ENCODE measurements at places on chromosomes 4 and X. TPM values are rescaled to one million over a fixed set of nuclear protein-coding genes. Genes with fewer than 3 reads are reported as not detected.

GRCh38 chrX:15860921-15861320 is 6.3 kb upstream of the AP1S2 start:
- DNase-seq, result no peak

DNA sequence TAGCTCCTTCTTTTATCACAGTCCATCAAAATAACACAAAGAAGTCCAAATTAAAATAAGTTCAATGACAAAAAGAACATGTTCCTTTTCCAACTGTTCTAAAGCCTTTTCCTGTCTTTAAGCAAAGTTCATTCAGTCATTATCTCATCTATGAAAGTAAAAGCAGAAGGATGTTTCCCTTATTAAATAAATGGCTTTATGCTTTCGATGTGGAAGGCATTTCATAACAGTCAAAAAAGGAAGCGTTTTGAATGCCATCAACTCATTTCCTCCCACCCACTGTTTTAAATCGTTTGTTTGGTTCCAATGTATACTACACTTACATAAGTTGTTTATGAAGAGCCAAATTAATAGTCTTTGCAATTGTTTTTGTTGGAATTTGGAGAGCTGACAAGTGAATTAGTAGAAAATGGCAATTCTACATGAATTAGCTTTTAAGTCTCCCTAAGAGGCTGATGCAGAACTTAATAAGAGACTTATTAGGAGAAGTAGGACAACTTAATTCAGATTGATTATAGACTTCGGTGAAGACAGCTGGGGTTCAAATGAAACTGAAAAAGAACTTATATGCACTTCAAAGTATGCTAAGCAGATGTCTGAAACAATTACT is 392.6 kb upstream of the FTHL17 start:
- DNase-seq, result peak; percentile 64

GRCh38 chr4:86481440-86481839 is 112.7 kb upstream of the PTPN13 start:
- DNase-seq, result peak; percentile 19

- no peak for DNase-seq
Observed at GRCh38 chrX:29530501-29530900, 684.9 kb upstream of the MAGEB2 start.

The PDGFRA gene
- 151 TPM for total RNA-seq
